ENCODE measurements at places on chromosomes 1 and 21.

DNA sequence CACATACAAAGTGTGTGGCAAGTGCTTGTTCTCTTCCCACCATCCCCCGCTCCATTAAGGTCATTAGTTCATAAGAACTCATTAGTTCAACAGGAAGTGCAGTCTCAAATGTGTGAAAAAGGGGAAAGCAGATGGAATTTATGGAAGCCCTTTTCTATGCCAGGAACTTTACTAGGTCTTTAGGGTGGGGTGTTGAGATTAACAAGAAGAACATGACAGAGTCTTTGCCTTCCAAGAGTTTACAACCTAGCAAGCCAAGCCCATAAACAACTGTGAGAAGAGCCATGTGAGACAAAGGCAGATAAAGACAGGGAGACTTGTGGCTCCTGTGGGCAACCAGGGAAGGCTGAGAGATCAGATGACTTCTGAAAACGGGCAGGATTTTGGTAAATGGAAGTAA, 21.4 kb downstream of the PLEKHA6 start:
- DNase-seq = no peak

GRCh38 chr1:63980740-63981407, 207.1 kb downstream of the ROR1 start:
- peak; percentile 86 for DNase-seq

GRCh38 chr1:43002116-43002515, 43.4 kb upstream of the SLC2A1 start:
- no peak for DNase-seq

DNA sequence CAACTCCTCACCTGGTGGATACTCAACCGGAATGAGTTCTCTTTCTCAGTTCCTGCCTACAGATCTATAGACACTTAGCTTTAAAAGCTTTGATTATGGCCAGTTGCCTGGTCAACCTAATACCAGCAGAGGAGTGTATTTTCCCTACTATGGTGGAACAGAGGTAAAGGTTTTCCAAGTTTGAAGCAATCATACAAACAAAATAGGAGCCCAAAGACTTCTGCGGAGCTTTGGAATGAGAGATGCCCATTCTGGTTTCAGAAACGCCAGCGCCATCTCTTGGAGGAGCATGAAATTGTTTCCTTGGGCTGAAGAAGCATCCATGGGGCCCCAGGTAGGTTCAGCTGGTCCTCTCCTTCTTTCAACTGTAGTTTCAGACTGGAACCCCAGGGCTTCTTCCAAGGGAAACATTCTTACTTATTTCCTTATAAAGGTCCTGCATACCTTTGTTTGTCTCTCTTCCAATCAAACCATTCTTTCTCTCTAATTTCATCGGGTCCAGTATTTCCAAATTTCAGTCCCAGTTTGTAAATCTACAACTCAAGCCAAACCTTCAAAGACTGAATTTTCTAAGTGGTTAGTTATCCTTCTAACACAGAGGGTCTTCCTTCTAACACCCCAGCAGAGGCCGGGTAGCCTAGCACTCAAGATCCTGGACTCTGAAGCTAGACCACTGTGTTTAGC, 95.9 kb downstream of the KCNJ15 start:
- DNase-seq = peak; percentile 79

- DNase-seq = no peak
Observed at GRCh38 chr1:69991644-69992043, 213.7 kb downstream of the LRRC40 start.

- DNase-seq = peak; percentile 64
Observed at GRCh38 chr1:180611016-180611930, 20.5 kb upstream of the XPR1 start.

DNA sequence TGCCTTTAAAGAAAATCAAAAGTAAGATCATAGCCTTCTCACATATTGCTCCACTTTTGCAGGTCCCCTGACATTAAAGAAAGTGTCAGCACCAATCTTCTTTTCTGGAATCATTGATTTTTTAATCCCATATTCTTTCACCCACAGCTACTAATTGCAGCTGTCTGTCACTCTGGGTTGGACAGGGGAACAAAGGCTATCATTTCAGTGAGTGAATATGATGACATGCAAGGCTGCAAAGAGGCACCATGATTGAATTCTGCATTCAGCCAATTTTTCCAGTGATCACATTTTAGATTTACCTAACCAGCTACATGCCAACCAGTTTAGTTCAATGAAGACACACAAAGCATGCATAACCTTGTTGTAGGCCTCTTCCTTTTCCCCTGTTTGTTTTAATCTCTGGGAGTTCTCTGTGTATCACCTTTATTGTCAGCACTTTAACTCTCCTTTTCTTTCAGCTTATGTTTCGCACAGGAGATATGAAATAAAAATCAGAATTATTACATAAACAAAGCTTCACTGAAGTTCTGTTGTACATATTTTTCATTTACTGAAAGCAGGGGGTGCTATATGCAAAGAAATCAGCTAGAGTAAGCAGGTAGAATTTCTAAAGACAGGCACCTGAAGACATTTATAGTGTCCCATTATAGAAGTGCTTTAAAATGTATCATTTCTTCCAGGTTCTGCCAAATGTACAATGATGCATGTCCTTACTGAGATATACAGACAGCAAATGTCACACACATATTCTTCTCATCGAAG, 584.8 kb downstream of the PLA2G4A start:
- DNase-seq = peak; percentile 54

DNA sequence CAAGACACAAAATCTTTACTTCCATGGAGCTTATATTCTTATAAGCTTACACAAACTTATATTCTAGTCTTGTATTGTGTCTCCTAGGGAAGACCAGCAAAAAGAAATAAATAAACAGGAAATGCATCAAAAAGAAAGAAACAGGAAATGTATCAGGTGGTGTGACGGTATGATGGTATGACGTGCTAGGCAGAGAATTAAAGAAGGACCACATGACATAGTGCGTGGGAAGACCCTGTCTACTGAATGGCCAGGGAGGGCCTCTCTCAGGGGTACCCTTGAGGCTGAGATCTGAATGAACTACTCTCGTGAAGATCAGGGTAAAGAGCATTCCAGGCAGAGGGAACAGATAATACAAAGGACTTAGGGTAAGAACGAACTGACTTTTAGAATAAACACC, 15.6 kb upstream of the WDR26 start:
- no peak for DNase-seq

DNA sequence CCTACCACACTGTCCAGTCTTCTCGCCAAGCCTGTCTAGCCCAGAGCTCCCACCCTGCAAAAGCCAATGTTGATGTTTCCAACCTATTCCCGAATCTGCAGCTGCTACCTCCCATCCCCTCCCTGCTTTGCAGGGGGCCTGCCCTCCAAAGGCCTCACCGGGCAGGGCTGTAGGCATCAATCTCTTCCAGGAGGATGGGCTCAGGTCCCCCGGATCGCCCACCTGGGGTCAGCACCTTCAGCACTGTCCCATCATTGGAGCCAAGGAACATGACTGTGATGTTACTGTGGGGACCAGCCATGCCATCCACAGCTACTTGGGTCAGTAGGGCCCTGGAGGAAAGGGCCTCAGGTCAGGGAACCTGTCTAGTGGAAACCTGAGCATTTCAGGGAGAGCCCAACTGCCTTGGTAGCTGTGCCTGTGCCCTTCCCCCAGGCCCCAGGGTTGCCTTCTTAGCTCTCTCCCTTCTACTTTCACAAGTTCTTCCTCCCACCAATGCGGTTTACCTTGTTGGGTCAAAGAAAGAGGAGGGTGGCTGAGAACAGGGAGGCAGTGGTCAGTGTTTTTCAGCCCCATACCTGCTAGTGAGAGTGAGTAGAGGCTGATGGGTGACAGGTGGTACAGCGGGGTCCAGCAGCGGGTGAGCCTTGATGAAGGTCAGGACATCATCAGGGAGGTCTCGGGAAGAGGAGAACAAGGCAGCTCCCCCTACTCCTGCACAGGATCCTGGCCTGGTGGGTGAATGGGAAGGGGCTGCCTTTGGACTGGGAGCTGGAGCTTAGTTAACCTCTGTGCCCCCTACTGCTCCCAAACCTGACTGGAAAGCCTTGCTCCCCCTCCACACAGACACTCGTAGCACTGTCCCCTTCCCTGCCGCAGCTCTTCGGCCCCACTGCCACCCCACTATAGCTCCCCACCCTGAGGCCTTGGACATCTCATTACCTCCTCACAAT, 10.7 kb downstream of the SEMA6C start:
- no peak for DNase-seq

DNA sequence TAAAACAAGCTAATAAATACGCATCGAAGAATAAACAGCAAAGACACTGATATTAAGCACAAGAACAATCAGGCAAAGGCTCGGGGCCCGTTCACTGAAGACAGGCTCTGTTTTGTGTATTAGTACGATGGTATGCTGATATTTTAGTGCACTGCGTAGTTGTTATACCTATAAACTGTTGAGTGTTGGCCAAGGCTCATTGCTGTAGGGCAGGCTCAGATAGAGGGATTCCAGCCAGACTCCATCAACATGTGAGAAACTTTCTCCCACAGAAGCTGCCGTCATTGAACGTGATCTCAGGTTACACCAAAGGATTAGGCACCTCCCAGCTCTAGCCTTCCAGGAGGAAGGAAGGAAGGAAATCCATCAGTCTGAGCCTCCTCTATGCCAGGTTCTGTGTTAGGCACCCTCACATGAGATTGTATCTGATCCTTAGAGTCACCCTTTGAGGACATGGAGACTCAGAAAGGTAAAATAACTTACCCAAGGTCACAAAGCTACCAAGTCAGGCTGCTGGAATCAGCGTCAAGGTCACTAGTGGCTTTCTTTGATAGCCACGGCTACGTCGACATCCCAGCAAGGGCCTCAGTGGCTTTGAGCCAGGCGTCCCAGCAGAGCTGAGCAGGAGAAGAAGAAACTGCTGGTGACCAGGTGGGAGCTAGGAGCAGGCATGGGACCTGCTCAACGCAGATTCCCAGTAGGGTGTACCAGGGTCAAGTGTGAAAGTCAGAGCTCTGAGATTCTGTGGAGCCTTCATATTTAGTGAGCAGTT, 14.8 kb downstream of the BCAR3 start:
- DNase-seq = peak; percentile 78

GRCh38 chr1:17696417-17697301, 58.5 kb upstream of the ACTL8 start:
- DNase-seq = peak; percentile 11

DNA sequence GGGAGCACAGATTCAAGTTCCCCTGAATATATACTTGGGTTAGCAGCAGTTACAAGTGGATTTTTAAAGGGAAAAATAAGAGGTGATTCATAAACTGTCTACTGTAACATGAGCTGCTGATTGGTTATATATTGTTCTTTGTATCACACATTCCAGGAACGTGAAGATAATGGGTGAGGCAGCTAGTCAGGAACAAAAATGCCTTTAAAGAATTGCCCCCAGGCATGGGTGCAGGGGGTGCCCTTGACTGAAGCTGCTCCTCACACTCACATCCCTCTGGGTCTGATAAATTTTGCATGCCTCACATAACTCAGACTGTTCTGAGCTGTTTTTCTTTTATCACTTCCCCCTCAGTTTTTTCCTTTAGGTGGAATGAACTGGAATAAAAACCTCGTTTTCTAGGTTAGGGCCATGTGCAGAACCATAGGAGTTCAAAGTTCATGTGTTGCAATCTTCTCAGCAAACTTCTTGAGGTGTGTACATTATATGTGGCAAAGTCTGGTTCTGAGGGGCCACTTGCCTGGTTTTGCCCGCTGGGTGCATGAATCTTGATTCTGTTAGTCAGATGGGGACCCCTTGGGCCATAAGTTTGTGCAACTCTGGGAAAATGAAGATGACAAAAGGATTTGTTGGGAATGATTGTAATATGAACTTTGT, 21.1 kb downstream of the TBX19 start:
- peak; percentile 98 for DNase-seq

DNA sequence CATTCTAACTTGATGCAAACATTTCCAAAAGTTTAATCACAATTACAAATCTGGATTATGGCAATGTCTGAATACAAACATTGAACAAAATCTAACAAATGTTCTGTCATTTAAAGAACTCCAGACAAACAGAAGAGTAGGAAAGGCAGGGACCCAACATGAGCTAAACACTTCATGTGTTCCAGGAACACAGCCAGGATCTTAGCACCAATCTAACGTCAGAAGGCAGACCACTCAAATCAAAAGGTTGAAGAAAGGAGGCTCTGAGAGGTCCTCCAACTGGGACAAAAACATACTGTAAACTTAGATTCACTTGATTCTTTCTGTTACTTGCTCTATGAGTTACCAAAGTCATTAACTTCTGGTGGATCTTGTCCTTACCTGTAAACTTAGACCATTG, 374.0 kb downstream of the NEGR1 start:
- DNase-seq = no peak

- DNase-seq = no peak
Observed at GRCh38 chr1:215282557-215282956, 200.0 kb downstream of the KCNK2 start.

GRCh38 chr1:60342569-60342968, 269.0 kb upstream of the C1orf87 start:
- peak; percentile 10 for DNase-seq

- DNase-seq = peak; percentile 9
Observed at GRCh38 chr1:100950781-100951180, 54.9 kb downstream of the SLC30A7 start.

DNA sequence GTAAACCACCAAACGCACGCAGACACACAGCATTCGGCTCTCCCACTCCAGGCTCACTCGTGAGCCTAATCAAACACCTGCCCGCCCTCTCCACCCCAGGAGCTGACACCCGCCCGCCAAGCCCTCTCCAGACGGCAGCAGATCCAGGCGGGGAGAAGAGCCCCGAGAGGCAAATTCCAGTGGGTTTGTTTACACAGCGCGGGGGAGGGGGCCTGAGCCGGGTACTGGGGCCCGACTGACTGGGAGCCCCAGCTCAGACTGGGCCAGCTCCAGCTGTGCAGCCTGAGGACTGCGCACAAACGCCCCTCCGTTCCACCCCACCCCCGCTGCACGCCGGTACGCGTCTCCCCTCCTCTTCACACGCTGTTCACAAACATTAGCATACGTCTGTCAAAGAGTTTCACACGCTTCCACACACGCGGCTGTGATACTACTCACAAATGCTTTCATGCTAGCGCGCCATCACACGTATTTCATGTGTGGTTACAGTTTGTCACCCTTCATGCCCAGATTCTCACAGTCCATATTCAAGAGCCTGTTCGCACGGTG, 1.0 kb upstream of the EFNA1 start:
- DNase-seq = peak; percentile 73

GRCh38 chr1:20399606-20400180, 86.3 kb downstream of the CAMK2N1 start:
- peak; percentile 9 for DNase-seq

- DNase-seq = no peak
Observed at GRCh38 chr1:31511848-31512615, 64.3 kb upstream of the TINAGL1 start.

GRCh38 chr1:147213271-147213670, 11.9 kb downstream of the FMO5 start:
- DNase-seq = no peak

Data from epithelial cell of esophagus (primary cell).